Activated effector memory CD4-positive, alpha-beta T cell treated with Interleukin-2 at 50 U/mL for 16 hours (primary cell): ENCODE measurements at places on chromosomes 12 and 14.

DNA sequence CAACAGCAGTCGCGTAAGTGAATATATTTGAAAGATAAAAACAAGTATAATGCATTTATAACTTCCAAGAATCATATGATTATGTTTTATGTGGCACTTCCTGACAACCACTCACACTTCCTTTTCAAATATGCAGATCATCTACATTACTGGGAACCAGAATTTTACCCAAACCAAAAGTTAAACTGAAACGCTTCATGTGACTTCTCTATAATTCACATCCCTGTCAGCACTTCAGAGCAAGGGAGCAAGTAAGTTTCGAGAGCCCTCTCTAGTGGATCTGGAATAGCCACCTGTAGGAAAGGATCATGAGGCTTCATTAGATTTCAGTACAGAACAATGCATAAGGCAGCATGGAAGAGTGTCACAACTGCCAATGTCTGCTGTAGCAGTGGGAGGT, 13.7 kb upstream of the ALX1 start:
- no peak for DNase-seq

DNA sequence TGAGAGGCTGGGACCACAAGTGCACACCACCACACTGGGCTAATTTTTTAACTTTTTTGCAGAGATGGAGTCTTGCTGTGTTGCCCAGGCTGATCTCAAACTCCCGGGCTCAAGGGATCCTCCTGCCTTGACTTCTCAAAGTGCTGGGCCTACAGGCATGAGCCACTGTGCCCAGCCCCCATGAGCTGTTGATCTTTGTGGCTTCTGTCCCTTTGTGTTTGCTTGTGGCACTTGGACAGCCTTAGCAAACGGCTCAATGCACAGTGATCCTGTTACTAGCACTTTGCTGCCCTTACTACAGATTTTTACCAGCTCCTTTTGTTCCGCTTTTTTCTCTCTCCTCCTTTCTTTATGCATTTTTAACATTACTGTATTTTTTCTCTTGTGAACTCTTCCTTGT, 25.3 kb upstream of the EVL start:
- no peak for DNase-seq

GRCh38 chr14:106051796-106052195, 525.4 kb downstream of the TMEM121 start:
- no peak for DNase-seq

- no peak for DNase-seq
Observed at GRCh38 chr12:2893007-2893406, 2.3 kb downstream of the TULP3 start.

DNA sequence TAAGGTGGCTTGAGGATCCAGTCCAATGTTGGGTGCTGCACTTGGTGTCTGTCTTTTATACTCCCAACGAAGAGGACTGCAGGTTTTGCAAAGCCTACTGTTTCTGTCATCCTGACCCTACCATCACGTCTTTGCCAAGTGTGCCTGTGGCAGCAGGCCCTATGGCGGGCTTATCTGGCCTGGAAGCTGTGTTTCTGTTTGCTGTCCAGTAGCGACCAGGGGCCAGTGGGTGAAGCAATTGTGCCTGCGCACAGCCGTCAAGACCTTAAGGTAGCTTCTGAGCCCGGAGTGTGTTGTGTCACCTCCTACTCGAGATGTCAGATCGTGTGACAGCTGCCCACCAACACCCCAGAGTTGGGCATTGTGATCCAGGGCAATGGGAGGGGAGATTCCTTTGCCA, 62.7 kb downstream of the DDX51 start:
- DNase-seq: no peak
